ENCODE measurements at places on chromosomes 3 and 15.

GRCh38 chr3:26087751-26088150 lies 297.9 kb downstream of the OXSM start:
- no peak for DNase-seq

DNA sequence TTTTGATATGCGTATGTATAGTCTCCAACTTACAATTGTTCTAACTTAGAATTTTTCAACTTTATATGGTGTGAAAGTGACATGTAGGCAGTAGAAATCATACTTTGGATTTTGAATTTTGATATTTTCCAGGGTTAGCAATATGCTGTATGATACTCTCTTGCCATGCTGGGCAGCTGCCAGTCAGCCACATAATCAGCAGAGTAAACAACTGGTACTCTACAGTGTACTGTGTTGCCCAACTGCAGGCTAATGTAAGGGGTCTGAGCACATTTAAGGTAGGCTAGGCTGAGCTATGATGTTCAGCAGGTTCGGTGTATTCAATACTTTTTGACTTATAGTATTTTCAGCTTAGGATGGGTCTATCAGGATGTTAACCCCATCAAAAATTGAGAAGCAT lies 52.0 kb upstream of the RYK start:
- DNase-seq, result no peak

GRCh38 chr3:177212756-177213155 lies 15.5 kb upstream of the TBL1XR1 start:
- DNase-seq, result no peak

DNA sequence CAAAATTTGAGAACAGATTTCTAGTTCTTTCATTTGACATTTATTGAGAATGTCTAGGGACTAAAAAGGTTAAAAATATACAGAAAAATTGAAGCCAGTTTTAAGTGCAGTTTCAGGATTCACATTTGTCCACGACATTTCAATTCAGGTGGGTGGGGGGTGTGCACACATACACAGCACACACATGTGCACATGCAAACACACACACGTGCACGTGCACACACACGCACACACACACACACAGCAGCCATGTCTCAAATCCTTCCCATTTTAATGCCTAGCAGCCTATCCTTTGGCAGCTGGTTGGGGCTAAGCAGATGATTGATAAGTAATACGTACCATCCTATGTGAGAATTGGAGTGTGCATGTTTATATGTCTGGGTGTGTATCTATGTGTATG lies 238.3 kb upstream of the TRIM42 start:
- no peak for DNase-seq

DNA sequence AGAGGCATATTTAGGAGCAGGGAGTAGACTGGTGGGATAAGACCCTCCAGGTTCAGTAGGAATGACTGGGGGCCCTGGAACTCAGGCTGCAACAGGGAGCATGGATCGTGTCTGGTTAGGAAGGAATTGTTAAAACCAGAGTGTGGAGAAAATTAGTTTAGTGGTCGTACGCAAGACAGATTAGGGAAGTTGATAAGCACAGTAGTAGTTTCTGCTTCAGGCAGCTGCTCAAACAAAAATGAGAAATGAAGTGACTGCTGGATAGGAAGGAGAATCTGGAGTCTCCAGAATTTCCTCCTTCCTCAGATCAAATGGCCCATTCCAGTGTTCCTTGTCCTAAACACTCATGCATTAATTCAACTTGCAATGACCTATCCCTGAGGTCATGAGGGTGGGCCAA lies 11.2 kb downstream of the MYD88 start:
- DNase-seq, result no peak

DNA sequence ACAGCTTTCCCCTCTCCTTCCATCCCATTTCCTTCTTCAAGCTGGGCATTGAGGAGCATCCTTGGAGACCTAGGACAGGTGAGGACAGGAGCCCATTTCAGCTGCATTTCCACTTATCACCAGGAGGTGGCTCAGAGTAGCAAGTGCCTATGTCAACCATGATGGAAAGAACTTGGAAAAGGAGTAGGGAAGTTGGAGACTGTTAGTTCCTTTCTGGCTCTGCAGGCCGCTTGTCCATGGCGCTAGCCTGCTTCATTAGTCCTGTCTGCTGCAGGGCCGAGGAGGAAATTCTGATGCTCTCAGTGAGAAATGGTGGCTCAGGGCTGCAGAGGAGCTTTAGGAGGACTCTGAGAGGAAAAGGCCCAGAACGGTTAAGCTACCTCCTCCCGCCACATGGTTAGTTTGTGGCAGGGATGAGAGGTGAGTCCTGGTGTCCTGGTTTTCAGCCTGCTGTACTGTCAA lies 7.0 kb upstream of the CD276 start:
- DNase-seq, result no peak

DNA sequence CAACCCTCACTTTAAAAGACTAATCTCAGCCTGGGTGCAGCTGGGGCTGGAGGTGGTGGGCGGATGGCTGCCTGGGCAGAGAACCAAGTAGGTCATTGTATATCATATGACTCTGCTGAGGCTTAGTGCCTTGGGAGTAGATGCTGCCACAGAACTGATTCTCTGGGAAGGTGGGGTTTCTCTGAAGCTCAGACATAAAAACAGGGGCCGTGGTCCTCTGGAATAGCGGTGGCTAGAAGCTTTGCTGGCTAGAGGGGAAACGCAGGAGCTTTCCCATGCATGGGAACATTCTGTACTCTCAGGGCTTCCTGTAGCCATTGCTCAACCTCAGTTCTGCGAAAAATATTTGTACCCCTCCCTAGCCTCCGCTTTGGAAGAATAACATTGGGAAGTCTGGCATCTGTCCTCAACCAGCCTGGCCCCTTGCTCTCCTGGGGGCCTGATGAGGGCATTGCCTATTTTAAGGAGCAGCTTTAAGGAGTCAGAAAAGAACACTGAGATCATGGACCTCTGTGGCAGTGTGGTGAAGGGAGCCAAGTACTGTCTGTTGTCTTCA lies 14.7 kb downstream of the TIMP4 start:
- DNase-seq, result no peak

DNA sequence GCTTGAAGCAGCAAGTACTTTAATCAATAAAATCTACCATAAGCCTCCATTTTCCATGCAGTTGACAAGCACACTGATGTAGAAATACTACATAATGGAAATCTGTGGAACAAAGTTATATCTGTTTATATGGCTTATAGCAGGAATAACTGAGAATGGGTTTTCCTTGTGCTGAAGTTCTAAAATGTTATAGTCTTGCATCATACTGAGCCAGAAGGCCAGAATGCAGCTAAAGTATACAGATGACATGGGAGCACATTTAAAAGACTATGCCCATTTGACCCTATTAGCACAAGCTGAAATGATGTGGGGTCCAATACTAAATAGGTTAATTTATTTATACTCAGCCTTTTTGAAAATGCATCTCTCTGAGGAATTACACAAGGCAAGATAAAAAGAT lies 25.1 kb downstream of the SLC24A5 start:
- DNase-seq, result no peak

GRCh38 chr15:72964135-72964534 lies 88.1 kb upstream of the NEO1 start:
- no peak for DNase-seq

DNA sequence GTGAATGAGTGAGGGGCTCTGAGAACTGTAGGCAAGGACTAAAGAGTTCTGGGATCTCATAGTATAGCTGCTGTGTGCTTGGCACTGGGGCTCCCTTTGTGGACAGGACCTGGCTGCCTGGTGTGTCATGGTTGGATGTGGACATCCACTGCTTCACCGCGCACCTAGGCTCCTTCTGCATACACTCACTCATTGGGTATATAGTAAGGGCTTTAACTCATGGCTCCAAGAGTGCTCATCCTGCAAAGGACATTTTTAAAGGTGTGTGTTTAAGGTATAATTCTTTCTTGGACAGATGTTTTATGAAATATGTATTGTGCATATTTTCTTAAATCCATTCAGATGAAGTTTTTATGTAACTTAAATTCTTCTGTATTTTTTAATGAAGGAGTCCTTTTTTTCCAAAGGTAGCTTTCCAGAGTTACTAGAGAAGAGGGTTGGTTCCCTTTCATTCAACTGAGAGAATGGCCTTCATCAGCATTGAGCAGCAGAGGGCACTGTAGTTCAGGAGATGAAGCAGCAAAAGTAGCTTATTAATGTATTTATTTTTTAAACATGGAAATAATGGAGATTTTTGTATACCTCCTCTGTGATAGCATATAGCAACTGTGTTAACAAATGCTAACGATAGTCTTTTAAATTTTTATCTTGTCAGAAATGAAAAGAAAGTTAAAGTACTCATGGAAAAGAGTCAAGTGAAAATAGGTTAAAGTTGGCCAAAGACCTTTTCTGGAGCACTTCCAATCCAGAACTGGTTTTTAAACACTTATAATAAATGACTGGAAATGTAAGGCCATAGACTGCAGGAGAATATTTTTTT lies 25.2 kb downstream of the OXNAD1 start:
- no peak for DNase-seq

DNA sequence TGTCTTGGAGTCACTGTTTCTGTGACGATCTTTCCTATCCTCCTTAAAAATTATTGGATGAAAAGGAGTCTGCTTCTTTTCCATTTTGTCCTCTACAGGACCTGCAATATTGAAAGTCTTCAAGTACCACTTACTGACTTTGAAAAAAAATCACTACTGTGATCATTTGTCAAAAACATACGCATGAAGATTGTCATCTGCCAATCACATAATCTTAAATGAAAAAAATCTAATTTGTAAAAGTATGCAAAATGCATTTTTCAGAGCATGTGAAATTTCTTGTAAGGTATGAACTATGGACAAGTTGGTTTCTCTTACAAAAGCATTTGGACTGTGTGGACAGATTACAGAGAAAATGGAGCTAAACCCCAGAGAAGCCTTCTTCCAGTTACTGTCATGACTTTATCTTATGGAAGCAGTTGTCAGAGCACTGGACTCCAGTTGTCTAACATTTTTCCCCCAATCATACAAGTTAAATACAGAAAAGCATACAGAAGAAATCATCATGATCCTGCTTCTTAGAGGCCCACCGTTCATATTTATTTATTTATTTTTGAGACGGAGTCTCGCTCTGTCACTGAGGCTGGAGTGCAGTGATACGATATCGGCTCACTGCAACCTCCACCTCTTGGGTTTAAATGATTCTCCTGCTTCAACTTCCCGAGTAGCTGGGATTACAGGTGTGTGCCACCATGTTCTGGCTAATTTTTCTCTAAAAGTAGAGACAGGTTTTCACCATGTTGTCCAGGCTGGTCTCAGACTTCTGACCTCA lies 3.4 kb upstream of the PXK start:
- DNase-seq, result no peak

- DNase-seq, result no peak
Measured at GRCh38 chr15:78427953-78428352, 10.1 kb upstream of the IREB2 start.

DNA sequence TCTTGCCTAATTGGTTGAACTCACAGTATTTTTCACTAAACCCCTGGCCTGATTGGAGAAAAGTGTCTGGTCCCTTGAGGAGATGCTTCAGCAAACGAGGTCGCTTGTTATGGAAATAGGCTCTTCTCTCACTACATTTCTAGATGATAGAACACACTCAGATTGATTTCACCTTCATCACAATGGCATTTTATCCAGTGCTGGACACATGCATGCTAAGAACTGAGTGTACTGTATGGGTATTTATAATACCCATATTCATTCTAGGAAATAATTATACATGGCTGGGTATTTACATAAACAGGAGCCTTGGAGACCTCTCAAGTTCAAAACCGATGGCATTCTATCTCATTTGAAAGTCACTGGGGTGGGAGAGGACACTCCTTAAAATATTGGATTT lies 444.9 kb downstream of the LPP start:
- DNase-seq, result no peak

DNA sequence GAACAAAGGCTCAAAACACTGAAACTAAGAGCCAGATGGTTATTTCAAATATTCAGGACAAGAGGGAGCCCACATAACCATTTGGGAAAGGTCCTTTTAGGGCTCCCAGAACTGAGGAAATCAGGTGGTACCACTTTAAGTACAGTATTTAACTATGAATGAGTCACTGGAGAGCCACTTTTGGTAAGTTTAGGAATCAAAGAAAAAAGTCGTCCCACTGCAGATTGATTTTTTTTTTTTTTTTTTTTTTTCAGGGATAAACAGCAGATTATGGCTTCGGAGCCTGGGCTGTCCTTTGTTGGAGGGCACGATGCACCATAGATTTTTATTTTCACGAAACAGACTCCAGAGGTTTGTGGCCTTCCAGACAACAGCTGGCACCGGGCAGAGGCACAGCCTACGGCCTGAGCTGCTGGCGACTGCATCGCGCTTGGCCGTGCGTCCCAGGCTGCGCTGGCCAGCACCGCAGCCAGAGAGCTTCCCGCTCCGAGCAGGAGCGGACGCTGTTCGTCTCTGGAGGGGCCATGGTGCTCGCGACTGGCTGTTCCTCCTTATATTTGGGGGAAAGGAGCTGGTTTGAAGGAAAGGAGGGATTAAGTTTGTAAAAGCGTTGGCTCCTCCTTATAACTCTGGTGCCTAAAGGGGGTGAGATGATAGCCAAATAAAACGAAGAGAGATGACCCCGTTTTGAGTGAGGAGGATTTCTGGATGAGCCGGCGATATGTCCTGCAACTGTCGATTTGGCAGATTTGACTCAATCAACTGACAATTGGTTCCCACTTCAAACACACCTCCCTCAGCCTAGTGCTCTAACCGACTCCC lies 152.9 kb upstream of the GOLIM4 start:
- DNase-seq, result no peak

DNA sequence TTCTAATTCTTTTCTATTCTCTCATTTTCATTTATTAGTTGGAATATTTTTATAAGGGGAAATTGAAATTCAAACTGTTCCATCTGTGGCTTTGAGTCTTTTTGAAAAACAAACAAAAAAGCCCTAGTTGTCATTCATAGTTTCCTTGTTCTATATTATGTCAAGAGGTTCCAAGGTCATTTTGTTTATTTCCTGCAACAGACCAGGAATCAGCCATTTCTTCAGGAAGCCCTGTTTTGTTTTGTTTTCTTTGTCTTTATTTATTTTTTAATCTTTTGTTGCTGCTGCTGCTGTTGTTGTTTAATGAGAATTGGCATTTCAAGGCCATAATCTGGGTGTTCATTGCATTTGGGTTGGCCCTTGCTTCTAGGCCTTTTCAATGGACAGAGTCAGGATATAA lies 14.8 kb downstream of the LNP1 start:
- no peak for DNase-seq

DNA sequence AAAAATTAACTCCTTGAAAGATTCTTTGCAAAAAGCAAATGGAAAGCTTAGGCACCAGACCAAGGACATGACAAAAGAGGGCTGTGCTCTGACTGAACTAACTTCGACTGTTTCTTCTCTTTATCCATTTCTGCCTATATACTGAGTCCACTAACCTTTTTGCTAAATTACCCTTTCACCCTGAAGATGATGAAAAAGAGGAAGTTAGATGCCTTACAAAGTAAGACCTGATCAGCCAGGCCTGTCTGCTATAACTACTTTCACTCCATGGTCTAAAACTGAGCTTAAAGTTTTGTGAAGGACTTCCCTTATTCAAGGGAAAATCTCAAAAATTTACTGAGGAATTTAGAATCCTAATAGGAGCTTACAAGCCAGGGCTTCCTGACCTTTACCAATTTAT lies 6.2 kb upstream of the IGSF10 start:
- DNase-seq, result no peak

DNA sequence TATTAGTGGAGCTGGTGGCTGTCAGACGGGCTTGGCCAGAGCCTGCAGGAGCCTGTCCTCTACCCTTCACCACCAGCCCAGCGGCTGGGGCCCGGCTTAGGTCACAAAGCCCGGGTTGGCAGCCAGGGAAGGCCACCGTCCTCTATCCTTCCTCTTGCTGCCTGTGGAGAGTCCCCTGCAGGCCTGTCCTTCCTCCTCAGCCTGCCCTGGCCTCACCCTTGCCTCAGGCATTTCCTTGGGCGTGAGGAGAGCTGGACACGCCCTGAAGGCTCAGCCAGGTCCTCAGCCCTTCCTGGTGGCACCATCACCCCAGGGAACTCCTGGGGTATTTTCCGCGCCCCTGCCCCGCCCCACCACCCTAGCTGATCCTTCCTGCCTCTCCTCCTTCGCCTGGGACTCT lies 7.7 kb downstream of the CHAC1 start:
- DNase-seq, result no peak

All from stimulated activated CD4-positive, alpha-beta T cell treated with anti-CD3 and anti-CD28 coated beads, Interleukin-12 subunit alpha, Interleukin-12 subunit beta, amount 100 ng/mL, for 24 hours (primary cell).